ENCODE measurements at places on chromosomes 11 and 22.

DNA sequence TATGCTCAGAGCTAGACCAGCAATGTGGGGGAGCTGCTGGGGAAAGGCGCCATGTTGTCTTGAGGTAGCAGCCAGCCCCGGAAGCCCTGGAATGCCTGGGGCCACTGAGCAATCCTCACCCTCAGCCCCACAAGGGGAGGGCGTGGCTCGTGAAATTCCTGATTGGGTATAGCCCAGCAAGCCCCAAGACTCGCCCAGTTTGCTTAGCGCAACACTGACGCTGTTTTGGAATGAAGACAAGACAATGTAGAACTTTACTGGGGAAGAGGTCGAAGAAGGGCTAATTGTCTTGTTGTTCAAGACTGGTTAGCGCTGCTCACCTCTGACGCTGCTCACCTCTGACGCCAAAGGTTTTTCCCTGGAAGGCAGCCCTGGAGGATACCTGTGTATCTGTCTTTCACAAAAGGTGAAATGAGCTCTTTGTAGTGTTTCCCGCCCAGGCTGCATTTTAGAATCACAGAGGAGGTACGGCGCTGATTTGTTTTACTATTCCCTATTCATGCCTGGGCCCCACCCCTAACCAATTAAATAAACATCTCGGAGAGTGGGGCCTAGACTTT is 47.6 kb downstream of the ST3GAL4 start:
- no peak for DNase-seq

GRCh38 chr22:44365191-44365590 is 52.4 kb upstream of the SHISAL1 start:
- no peak for DNase-seq

- peak; percentile 50 for DNase-seq
These were observed 24.7 kb downstream of the ALG9 start for GRCh38 chr11:111846636-111847035.

- DNase-seq = no peak
These were observed 8.4 kb downstream of the KRTAP5-6 start for GRCh38 chr11:1705126-1706052.

DNA sequence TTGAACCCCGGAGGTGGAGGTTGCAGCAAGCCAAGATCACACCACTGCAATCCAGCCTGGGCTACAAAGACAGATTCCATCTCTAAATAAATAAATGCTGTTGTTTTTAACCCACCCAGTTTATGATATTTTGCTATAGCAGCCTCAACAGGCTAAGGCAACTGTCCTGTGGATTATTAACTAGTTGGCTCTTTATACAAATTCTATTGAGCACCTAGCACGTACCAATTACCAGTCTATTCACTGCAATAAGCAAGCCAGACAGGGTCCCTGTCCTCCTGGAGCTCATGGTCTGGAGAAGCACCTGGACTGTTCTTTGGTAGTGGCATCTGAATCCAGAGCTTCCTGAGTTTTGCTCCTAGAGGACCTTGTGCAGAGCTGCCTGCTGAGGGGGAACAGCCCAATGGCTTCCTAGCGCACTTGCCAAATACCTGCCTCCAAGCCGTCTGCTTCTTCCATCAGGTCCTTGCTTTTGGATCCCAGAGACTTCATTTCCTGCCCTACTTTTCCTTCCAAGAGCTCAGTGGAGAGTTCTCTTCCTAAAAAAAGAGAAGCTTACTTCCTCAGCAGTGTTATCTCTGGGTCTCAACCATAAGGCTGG is 49.9 kb upstream of the MICAL2 start:
- no peak for DNase-seq

DNA sequence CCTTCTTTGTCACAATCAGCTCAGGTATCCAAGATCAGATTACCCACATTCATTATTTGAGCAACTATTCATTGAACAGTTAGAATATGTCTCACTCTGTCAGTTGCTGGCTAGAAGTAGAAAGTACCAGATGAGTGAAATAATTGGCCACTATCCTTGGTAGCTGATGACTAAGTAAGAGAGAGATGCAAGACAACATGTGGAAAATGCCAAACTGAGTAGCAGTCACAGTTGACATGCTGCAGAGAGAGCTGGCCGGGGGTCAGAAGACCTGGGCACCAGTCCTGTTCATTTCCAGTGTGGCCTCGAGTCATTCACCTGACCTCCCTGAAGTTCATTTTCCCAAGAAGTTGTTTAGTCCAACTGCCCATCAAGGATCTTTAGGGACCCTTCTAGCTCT is 22.5 kb upstream of the SMIM35 start:
- DNase-seq = peak; percentile 40

- DNase-seq = no peak
These were observed 36.2 kb upstream of the TRPC6 start for GRCh38 chr11:101620026-101620425.

- peak; percentile 72 for DNase-seq
These were observed 27.8 kb upstream of the GRAMD4 start for GRCh38 chr22:46592390-46592872.
